ENCODE measurements at places on chromosomes 7 and 10. TPM values are rescaled to one million over a fixed set of nuclear protein-coding genes. Genes with fewer than 3 reads are reported as not detected.

DNA sequence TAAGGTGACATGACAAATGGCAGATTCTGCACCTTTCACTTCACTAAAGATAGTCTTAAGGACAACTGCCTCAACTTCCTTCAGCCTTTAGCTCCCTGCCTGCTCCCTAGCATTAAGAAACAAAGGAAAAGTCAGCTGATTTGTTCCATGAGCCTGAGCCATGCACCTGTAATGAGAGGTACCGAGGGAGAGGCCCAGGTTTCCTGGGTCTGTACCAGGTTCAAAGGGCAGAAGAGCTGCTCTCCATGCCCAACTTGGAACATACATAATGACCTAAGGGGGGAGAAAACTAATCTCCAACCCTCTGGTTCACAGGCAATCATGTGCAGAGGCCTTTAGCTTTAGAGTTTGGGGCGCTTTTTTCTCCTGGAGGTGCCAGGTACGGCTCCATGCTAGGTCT, 111.2 kb downstream of the JAZF1 start:
- no peak for DNase-seq

DNA sequence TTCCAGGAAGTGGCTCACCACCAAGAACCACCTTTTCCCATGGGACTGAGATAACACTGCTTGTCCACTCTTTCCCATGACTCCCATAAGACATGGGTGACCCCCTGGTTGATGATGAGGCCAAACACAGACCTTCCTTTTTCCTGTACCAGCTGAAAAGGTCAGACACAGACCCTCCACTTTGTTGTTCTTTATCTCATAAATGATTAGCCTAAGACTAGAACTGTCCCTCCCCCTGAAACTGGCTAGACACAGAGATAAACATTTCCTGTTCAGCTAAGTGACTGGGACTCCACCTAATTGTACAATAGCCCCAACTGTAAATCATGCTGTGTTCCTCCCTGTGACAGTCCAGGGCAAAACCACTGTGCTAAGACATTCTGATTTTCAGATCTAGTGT, 8.2 kb upstream of the NRG3 start:
- no peak for DNase-seq

- DNase-seq, result no peak
These were observed at the start of gene NODAL for GRCh38 chr10:70441161-70441894. Gene NODAL (minus strand): TSS chr10:70441681. CDS start chr10:70441667, 14 bp downstream.

CYP3A5 gene
- polyA plus RNA-seq, result 2.5 TPM

GRCh38 chr7:50397971-50398324, 52.2 kb downstream of the FIGNL1 start:
- no peak for DNase-seq

- no peak for DNase-seq
These were observed 16.7 kb downstream of the TMEM120A start for GRCh38 chr7:75977743-75978142.

DNA sequence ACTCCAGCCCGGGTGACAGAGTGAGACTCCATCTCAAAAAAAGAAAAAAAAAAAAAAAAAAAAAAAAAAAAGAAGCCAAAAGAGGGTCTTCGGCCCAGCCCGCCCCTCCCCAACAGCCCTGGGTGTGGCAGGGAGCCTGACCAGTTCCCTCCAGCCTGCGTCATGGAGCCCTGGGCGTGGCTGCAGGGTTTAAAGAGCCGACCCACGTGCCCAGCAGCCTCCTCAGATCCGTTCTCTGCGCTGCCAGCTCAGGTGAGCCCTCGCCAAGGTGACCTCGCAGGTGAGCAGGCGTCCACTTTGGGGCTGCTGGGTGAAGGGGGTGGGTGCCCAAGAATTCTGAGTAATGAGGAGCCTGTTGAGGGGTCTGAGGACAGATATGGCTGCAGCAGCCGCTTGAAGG, at the start of gene FXYD4:
Gene FXYD4, plus strand, starts transcription at position 219 of the 400 bp plus-strand sequence. CDS start 2,111 bp downstream, outside the sequence.
- no peak for DNase-seq

NXPH1 gene
- polyA plus RNA-seq, result 0.12 TPM

GRCh38 chr10:4022473-4022872, 237.5 kb upstream of the KLF6 start:
- DNase-seq, result no peak

DNA sequence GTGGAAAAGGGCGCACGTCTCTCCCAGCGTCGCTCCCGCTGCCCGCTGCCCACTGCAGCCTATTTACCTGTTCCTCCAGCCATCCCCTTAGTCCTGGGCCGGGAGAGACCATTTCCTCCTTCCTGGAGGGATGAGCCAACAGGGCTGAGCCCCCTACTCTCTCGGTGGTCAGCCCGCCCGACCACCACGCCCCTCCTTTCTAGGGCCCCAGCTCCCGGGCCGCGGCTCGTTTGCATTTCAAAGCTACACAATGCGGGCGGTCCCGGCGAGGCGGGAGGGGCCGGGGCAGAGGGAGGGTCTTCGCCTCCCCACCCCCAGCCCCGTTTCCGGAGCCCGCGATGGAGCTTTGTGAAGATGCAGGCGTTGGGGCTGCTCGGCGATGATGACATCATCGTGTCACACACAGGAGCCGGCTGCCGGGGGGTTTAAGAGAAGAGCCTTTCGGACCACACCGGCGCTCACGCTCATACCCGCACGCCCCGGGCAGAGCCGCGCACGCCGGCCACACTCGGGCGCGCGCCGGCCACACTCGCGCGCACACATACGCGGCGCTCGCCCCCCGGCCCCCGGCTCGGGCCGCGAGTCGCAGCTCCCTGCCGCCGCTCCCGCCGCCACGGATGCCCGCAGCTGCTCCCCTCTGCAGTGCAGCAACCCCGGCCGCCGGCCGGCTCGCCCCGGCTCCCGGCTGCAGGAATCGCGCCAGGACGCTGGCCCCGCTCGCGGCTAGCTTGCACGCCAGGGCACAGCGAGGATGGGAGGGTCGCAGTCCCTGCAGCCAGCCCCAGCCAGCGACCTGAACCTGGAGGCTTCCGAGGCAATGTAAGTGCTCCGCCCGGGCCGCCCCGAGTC, 107.7 kb upstream of the BTBD16 start:
- DNase-seq, result no peak

DNA sequence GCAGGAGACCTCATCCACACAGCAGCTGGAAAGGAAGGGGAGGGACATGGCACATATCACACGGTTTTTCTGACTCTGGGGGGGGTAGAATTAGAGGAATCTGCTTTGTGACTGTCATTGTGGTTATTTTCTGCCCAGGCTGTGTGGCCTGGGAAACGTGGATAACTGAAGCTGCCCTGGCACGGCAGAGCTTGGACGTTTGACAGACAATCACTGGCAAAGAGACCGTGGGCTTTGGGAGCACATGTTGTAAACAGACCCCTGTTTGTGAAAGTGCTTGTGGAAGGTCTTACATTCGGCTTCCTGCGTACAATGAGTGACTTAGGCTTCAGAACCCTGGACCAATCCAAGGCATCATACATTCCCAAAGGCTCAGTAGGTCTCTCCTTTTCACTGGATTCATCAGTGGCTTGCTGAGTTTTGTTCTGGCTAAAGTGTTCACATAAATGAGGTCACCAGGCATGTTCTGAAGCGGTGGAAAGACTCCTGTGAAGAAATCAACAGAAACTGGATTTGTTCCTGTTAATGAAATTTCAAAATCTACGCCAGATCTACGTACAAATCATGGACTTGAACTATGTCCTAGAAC, 188.2 kb downstream of the TEX36 start:
- no peak for DNase-seq

Measured in renal cortex interstitium (tissue), 15 donors.